ENCODE measurements at places on chromosomes 1 and 21. TPM values are rescaled to one million over a fixed set of nuclear protein-coding genes. Genes with fewer than 3 reads are reported as not detected.

The CR1L gene
- not detected for total RNA-seq

DNA sequence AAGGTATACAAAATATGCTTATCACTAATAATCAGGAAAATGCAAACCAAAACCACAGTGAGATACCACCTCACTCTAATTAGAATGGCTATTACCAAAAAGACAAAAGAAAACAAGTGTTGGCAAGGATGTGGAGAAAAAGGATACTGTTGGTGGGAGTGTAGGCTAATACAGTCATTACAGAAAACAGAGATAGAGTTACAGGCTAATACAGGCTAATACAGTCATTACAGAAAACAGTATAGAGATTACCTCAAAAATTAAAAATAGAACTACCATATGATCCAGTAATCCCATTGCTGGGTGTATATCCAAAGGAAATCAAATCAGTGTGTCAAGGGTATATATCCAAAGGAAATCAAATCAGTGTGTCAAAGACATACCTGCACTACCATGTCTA, 238.4 kb downstream of the PLPP3 start:
- no peak for DNase-seq

- peak; percentile 37 for DNase-seq
These were observed 3.9 kb upstream of the OLFML3 start for GRCh38 chr1:113975211-113975895.

GRCh38 chr1:181095763-181096184, 7.3 kb downstream of the IER5 start:
- no peak for DNase-seq

Data from fibroblast of the aortic adventitia (primary cell).